ENCODE measurements at places on chromosomes 7 and 10.

GRCh38 chr7:49486974-49487829 lies 286.2 kb upstream of the VWC2 start:
- DNase-seq, result no peak

GRCh38 chr10:112213836-112214235 lies 30.3 kb upstream of the GPAM start:
- no peak for DNase-seq

DNA sequence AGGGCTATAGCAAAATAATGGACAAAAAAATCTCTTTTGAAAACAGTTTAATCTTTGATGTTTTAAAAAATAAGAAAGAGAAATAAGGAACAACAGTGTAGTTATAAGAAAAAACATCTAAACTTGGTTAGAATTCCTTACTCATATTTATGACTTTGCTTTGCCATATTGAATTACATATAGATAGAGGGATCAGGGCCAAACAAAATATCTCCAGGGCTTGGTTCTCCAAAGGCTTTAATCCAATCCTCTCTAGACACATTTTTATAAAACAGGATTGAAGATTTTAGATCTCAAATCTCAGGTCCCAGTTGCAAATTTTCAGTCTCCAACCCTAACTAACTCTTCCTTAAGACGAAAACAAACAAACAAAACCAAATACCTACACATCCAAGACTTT lies 72.6 kb upstream of the RHOBTB1 start:
- no peak for DNase-seq

DNA sequence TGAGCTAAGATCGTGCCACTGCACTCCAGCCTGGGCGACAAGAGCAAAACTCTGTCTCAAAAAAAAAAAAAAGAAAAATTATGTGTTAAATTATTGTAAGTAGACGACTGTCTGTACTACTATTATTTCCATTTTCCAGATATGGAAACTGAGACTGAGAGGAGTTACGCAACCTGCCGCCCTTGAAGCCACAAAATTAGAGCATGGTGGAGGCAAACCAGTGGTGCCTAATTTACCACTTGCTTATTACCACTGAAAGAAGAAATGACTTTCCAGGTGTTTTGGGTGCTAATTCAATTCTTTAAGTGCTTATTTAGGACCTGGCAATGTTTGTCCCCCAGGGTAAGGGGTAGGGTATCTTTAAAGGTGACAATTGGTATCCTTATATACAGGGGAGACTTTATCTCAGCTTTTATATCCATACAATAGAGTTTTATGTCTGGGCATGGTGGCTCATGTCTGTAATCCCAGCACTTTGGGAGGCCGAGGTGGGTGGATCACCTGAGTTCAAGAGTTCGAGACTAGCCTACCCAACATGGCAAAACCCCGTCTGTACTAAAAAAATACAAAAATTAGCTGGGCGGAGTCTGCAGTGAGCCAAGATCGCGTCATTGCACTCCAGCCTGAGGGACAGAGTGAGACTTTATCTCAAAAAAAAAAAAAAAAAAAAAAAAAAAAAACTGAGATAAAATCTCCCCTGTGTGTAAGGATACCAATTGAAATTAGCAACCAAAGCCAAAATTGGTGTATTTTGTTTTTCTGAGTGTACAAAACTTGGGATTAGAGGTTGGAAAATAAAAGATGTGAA lies 16.6 kb upstream of the CAMK1D start:
- DNase-seq, result no peak

DNA sequence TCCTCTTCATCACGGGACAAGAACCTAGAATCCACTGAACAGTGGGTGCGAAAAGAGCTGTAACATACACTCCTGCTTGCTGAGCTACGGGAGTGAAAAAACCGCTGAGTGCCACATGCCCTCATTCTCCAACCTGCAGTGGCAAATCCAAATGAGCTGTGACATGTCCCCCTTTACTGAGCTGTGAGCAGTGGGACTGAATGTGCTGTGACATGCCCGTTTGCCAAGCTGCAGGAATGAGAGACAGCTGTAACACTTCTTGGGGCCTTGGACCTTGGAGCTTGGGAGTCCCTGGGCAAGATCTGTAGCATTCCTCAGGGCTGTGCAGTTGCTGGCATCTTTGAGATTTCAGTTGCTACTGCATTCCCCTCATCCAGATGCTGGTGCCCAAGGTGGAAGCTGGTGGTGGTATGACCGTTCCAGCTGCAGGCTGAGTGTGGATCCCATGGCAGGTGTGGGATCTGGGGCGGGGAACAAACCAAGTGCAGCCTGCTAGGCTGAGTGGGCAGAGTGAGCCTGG lies 85.0 kb downstream of the TMEM106B start:
- DNase-seq, result no peak

GRCh38 chr7:25289518-25289917 lies 61.2 kb upstream of the NPVF start:
- DNase-seq, result no peak

DNA sequence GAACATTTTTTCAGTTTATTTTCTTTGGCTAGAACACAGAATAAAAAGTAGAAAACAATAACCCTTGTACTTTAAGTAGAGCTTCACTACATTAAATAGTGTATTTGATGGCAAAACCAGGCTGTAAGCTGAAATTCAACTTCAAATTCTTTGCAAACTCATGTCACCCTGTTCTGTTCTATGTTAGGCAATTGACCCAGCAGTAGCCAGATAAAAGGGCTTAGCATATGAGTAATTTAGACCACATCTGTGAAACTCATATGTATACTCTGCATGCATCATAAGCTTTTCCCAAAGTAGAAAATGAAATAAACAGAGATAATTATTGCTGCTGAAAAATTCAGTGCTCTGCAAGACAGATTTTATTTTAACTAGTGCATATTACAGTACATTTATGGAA lies 150.2 kb downstream of the GNAI1 start:
- DNase-seq, result no peak

DNA sequence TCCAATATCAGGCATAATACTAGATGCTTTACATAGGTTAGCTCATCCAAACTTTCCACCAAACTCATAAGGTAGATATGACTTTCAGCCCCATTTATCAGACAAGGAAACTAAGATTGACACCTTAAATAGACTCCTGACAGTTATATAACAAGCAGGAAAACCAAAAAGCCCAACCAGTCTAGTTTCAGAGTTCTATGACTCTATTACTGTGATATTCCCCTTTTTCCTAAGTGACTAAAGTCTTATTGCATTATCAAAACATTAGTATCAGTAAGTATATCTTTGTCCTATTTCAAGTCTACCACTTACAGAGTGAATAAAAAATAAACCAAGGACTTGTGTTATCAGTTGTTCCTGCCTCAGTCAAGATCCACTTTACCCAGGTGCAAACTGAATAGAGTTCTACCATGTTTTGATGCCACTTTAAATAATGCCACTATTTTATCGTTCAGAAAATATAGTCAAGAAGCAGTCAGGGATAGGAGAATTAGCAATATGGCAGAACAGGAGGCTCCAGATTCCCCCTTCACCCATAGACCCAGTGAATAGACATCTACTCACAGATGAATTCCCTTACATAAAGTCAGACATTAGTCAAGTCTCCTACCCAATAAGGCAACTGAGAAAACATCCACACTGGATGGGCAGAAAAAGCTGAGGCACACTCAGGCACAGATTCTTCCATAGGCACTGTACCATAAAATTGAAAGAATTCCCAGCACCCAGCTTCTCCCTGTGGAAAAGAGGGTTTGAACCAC lies 74.1 kb downstream of the CRPPA start:
- DNase-seq, result no peak

- DNase-seq, result no peak
Observed at GRCh38 chr10:94549221-94549620, 3.6 kb downstream of the HELLS start.

DNA sequence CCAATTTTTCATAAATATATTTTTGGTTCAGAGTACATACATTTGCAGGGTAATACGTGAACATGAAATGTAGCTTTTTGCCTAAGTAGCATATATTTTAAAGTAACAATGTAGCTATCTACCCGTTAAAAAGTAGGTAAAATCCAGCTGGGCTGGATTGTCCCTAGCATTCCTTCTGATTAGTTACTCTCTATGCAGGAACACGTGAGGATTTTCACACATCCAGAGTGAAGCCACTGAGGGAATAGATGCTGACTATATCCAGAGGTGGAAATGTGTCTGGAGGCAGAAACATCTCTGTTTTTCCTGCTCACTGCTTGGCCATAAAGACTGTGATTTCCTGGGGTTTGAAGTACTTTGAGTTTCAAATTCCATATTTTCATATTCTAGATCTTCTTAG lies 338.9 kb upstream of the KIAA1217 start:
- DNase-seq, result no peak

DNA sequence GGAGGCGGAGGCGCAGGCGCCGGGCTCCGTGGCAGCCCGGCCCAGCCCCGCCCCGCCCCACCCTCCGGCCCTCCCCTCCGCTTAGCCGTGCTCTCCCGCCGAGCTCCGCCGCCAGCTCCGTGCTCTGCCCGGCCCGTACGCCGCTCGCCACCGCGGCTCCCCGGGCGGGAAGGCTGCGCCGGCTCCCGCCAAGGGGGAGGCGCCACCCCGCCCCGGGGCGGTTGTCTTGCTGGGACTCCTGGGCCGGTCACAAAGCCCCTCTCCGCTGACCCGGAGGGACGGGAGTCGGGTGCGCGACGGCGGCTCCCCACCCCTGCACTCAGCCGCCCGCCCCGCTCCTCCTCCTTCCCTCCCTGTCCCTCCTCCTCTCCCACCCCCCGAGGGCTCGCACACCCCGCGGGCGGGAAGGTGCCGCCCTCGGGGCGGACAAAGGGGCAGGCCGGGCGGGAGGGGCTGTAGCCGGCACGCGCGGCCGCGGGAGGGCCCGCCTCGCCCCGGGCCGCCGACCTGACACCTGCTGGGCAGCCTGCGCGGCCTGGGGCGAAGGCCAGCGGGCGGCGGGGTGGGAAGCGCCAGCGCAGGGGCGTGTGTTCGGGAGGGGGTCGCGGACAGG lies 11.5 kb upstream of the SP8 start:
- no peak for DNase-seq

- no peak for DNase-seq
Observed at GRCh38 chr7:16649196-16649595, 3.2 kb downstream of the BZW2 start.

- DNase-seq, result no peak
Observed at GRCh38 chr7:152051968-152052367, 26.5 kb downstream of the GALNT11 start.

GRCh38 chr7:30726296-30727006 lies 25.5 kb upstream of the INMT start:
- no peak for DNase-seq

DNA sequence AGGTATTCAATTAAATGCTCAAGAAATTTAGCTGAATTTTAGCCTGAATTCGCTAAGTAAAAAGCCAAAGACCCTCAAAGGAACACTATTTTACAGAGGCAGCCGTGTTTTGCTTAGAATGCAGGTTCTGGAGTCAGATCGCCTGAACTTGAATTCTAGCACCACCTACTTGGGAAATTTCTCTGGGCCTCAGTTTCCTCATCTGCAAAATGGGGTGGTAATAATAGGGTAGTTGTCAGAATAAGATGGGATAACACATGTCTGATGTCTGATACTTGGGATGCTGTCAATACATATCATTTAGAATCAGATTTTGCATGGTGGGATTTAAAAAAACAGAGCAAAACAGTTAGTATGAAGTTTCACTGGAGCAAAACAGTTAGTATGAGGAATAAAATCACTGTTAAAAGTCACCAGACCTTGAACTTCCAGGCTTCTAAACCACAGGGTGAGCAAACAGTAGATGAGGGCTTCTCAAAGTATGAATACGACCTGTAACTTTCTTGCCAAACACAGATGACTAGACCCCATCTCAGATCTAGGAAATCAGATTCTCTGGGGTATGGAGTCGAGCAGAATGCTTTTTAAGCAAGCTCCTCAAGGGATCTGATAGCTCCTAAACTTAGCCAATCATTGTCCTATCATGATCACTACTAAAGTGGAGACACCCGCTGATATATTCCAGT lies 75.4 kb downstream of the ATXN7L1 start:
- no peak for DNase-seq

GRCh38 chr7:142250705-142251104 lies 7.2 kb downstream of the PRSS58 start:
- no peak for DNase-seq

- DNase-seq, result no peak
Observed at GRCh38 chr10:20085115-20085514, 268.9 kb downstream of the PLXDC2 start.

DNA sequence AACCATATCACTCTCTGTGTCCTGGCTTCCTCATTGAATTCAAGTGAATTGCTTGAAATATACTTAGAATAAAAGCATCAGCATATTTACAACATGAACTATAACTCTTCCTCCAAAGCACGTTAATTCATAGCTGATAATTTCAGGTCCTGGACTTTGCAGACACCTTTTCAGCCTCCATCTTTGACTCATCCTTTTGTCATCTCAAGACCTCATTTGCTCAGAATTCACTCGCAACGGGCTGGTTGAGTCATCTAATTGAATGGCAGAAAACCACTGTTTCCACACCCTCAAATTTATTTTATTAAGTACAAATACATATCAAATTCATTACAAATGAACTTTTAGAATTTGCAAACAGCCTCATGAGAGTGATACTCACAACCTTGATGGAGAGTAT lies 545.7 kb downstream of the GATA3 start:
- DNase-seq, result no peak

- no peak for DNase-seq
Observed at GRCh38 chr10:27512548-27512947, 8.4 kb downstream of the RAB18 start.

- no peak for DNase-seq
Observed at GRCh38 chr7:154929006-154929726, 73.8 kb downstream of the PAXIP1 start.

DNA sequence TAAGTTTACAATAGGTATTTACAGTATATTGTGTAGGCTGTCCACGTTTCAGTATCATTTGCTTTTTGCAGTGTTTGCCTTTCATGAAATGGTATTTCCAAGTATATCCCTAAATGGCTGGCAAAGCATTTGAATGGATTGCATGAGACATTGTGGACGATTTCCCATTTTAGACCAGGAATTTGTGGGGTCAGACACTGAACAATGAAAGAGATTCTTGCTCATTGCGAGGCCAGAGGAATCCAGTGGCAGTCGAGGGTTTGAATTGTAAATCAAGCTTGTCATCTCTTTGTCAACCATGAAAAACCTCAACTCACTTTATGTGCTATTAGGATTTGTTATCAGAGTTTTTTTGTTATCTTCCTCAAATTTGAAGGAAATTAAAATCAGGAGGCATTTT lies 70.8 kb downstream of the CREB5 start:
- DNase-seq, result no peak

- DNase-seq, result no peak
Observed at GRCh38 chr10:112446055-112446854, 459 bp downstream of the ZDHHC6 start.

DNA sequence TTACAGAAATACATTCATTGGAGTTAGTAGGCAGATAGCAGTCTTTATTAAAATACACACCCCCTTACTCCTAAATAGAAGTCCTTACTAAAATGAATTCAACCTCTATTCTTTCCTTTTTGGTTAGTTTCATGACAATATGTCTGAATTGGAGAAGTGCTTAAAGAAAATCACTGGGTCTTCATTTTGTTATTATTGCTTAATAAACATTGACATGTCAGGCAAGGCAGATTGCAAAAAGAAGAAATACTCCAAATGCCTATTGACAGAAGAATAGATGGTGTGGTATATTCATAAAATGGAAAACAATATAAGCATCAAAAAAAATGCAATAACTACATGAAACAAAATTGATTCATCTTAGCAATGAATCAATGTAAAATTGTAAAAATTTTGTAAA lies 135.5 kb downstream of the TMEM26 start:
- DNase-seq, result no peak

GRCh38 chr10:60041489-60042133 lies 135.3 kb upstream of the CCDC6 start:
- DNase-seq, result no peak

GRCh38 chr7:100951172-100951571 lies 1.8 kb downstream of the MUC3A start:
- no peak for DNase-seq

GRCh38 chr7:98913026-98913425 lies 34.7 kb downstream of the TRRAP start:
- DNase-seq, result no peak

Data from stimulated activated CD8-positive, alpha-beta memory T cell treated with anti-CD3 and anti-CD28 coated beads, Interleukin-7, amount 100 ng/mL, for 24 hours (primary cell).